ENCODE measurements at places on chromosomes 12 and 14. TPM values are rescaled to one million over a fixed set of nuclear protein-coding genes. Genes with fewer than 3 reads are reported as not detected.
A peak's percentile ranks its signal among the peaks of the same experiment; 100 is the strongest.

DNA sequence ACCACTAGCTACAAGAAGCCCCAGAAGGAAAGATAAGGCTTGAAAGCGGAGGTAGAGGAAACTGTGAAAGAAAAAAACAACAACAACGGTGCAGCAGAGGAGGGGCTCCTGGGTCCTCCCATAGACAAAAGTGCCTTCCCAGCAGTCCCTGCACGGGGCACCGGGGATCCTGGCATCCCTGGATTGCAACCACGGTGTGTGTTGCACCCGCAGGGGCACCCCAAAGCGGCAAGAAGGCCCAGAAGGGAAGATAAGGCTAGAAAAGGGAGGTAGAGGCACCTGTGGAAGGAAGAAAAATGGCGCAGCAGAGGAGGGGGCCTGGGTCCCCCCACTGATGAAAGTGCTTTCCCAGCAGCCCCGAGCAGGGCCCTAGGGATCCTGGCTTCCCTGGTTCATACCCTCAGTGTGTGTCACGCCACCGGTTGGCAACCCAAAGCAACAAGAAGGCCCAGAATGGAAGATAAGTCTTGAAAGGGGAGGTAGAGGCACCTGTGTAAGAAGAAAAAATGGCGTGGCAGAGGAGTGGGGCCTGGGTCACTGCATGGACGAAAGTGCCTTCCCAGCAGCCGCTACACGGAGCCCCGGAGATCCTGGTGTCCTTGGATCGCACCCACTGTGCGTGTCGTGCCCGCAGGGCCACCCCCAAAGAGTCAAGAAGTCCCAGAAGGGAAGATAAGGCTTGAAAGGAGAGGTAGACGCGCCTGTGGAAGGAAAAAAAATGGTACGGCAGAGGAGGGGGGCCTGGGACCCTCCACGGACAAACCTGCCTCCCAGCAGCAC, 281.0 kb downstream of the ALG10 start:
- no peak overlapping the region for H3K4me3 ChIP-seq
- no peaks in the 10 kb centered on the region for H3K4me1 ChIP-seq
- no peaks in the 10 kb centered on the region for H3K36me3 ChIP-seq
- DNase-seq: no peak

DNA sequence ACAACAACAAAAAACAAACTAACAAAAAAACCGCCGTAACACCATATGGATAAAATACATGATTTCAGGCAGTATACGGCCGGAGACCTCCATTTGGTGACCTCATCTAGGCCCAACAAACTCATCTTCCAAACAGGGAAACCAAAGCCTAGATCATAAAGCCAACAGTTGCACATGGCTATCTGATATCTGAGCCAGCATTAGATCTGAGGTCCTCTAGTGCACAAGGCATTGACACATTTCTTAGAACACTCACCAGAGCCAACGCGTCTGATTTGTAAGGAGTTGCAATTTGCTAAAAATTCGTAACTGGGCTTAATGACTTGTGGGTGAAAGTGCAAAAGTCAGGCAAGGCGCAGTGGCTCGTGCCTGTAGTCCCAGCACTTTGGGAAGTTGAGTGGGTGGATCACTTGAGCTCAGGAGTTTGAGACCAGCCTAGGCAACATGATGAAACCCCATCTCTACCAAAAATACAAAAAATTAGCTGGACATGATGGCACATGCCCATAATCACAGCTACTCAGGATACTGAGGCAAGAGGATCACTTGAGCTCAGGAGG, 42.0 kb upstream of the NUDT4 start:
- no peak for DNase-seq
- no peak overlapping the region for H3K27ac ChIP-seq
- H3K4me3 ChIP-seq: no peak overlapping the region
- H3K27me3 ChIP-seq: no peaks in the 10 kb centered on the region
- H3K36me3 ChIP-seq: no peaks in the 10 kb centered on the region
- no peaks in the 10 kb centered on the region for H3K4me1 ChIP-seq

- H3K27me3 ChIP-seq: no peaks in the 10 kb centered on the region
- H3K27ac ChIP-seq: no peak overlapping the region
- no peak for DNase-seq
- no peak overlapping the region for H3K4me3 ChIP-seq
These were observed 11.3 kb upstream of the STAC3 start for GRCh38 chr12:57262126-57262822.

- no peaks in the 10 kb centered on the region for H3K4me1 ChIP-seq
- no peak overlapping the region for H3K27ac ChIP-seq
- DNase-seq: no peak
- no peaks in the 10 kb centered on the region for H3K27me3 ChIP-seq
- H3K36me3 ChIP-seq: no peaks in the 10 kb centered on the region
These were observed 223.1 kb upstream of the FOXN3 start for GRCh38 chr14:89640141-89640540.

DNA sequence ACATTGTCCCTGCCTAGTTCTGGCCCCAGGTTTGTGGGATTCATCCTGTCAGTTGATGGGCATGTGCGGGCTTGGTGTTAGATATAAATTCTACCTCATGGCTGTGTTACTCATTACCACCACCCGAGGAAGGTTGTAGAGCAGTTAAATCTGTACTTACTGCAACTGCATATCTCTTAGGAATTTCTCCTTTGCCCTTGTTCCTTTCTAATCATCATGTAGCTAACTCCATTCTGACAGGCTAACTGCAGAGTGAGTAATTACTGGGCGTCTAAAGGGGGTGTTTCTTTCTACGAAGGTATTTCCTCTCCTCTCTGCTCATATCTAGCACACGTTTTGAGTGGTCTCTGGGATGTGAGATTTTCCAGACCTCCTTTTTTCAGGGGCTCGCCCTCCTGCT, 1076.7 kb downstream of the TMTC2 start:
- no peaks in the 10 kb centered on the region for H3K36me3 ChIP-seq
- no peaks in the 10 kb centered on the region for H3K27me3 ChIP-seq
- no peak for DNase-seq
- no peaks in the 10 kb centered on the region for H3K4me1 ChIP-seq

DNA sequence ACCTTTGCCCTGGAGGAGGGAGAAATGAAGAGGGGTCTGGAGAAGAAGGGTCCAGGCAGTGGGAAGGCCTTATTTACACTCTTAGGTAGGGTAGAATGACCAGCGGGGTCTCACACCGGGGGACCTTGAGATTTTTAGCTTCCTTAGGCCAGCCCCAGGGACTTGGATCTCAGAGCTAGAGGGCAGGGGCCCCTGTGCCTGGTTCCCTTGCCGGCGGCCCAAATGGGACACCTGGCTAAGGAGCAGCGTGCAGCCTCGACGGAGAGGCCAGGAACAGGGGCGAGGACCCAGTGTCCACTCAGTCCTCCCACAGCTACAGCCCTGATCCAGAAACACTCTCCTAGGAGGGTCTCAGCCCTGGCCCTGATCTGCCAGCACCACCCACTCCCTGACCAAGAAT, 41.8 kb downstream of the DIO3 start:
- no peak overlapping the region for H3K27ac ChIP-seq
- no peak overlapping the region for H3K4me3 ChIP-seq
- DNase-seq: no peak
- H3K27me3 ChIP-seq: no peaks in the 10 kb centered on the region
- H3K36me3 ChIP-seq: no peaks in the 10 kb centered on the region

DNA sequence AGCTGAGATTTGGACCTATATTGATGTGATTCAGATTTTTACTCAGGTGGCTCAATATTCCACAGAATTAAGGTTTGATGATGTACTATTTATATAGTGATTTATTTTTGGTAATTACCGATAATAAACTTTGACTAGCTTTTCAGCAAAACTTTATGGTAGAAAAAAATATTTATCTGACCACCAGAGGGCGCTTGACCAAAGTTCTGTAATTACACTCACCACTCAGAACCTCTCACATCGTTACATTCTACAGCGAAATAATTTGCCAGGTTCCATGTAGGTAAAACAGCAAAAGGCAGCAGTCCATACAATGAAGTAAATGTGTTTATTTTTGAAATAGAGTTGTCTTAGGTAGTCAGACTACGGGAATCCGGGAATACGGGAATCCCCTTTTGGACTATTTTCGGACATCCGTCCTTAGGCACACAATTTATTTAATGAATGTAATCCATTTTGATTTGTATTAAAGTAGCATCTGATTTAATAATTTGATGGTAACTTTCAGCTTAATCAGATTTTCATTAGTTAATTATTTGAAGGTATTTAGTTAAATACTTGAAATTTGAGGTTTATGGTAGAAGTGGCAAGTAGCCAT, 143.0 kb upstream of the DDHD1 start:
- H3K36me3 ChIP-seq: no peaks in the 10 kb centered on the region
- no peak overlapping the region for H3K4me3 ChIP-seq
- DNase-seq: no peak
- H3K4me1 ChIP-seq: no peaks in the 10 kb centered on the region

DNA sequence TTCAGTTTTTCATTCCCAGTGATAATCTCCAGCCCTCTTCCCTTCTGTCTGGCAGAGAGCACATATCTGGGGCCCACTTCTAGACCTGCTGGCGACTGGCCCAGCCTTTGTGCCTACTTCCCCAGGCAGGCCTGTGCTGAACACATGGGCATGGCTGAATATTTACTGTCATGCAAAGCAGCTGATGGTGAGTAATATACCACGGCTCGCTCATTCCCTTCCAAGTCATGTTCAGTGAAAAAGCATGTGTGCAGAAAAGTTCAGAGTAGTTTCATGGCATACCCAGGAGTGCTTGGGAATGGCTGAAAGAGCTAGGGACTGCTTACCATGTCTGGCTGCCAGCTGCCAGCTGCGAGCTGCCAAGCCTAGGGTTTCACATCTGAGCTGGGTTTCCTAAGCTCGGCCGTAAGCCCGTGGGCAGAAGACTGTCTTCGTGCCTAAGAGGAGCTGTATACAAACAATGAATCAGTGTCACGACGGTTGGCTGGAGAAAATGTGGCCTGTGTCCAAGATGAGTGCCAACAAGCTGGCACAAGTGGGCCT, 179.9 kb upstream of the PELI2 start:
- peaks cover 11% of the 10 kb centered on the region for H3K4me1 ChIP-seq
- no peak for DNase-seq
- no peaks in the 10 kb centered on the region for H3K27me3 ChIP-seq
- no peak overlapping the region for H3K4me3 ChIP-seq
- no peaks in the 10 kb centered on the region for H3K36me3 ChIP-seq
- H3K27ac ChIP-seq: peak overlapping the region; percentile 11

- no peaks in the 10 kb centered on the region for H3K4me1 ChIP-seq
- H3K36me3 ChIP-seq: no peaks in the 10 kb centered on the region
- no peak overlapping the region for H3K4me3 ChIP-seq
- H3K27me3 ChIP-seq: no peaks in the 10 kb centered on the region
- no peak overlapping the region for H3K27ac ChIP-seq
These were observed 179.8 kb downstream of the DPF3 start for GRCh38 chr14:72714094-72714493.

DNA sequence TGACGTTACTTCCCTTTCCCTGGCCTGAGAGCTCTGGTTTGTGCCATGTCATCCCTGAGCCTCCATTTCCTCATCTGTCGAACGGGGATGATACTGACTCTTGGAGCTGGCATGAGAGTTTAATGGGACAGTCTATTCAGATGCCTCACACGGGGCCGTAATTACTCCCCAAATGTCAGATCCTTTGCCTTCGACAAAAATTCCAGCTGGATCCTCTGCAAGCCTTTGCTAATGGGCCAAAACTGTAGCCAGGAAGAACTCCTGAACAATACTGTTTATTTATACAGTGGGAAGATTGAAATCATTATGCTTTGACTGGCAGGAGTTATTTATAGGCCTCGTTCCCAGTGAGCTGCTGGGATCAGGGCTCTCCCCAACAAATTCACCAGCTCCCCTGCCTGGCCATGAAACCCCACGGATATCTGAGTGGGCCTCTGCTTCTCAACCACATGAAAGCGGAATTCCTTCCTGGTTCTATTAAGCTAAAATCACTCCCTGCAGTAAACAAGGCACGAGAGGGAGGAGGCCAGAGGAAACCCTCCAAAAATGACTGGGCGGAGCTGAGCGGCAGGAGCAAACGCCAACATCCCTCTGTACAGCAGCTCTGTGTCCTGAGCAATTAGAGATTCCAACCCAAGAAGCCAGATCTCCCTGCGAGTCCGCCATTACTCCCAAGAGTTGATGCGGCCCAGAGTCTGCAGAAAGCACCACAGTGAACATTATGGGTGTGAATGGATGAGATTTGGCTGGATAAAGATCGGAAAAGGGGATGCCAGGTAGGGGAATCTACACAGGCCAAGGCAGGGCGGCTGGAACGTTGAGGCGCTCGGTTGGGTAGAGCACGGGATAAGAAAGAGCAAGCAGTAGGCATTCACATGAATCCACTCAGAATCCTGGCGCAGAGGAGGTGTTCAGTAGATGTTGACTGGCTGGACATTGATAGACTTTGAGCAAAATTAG, 326.1 kb downstream of the BCL11B start:
- no peaks in the 10 kb centered on the region for H3K36me3 ChIP-seq
- peak overlapping the region; percentile 27 for H3K27ac ChIP-seq
- no peak overlapping the region for H3K4me3 ChIP-seq

DNA sequence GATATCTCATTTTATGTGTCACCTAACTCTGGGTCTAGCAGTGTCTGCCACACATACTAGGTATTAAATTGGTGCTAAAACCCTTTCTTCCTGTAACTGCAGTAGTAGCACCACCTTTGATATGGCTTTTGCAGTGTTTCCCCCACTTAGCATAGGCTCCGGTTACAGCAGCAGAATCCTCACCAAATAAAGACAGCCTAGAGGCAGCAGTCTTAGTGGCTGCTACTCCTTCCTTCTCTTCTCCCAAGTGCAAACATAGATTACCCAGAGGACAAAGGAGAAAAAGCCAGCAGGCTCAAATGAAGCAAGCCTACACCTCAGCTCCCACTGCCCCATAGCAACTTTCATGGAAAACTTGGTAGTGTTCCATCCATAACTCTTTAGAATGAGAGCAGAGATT, 30.1 kb upstream of the ABCC9 start:
- no peak overlapping the region for H3K4me3 ChIP-seq
- no peaks in the 10 kb centered on the region for H3K27me3 ChIP-seq
- DNase-seq: no peak
- no peak overlapping the region for H3K27ac ChIP-seq

GRCh38 chr12:10750385-10750727, 27.2 kb upstream of the YBX3 start:
- DNase-seq: no peak
- no peaks in the 10 kb centered on the region for H3K27me3 ChIP-seq

- H3K27ac ChIP-seq: no peak overlapping the region
- H3K4me3 ChIP-seq: no peak overlapping the region
- no peaks in the 10 kb centered on the region for H3K4me1 ChIP-seq
- H3K36me3 ChIP-seq: no peaks in the 10 kb centered on the region
- DNase-seq: no peak
- no peaks in the 10 kb centered on the region for H3K27me3 ChIP-seq
These were observed 50.1 kb downstream of the KLRG1 start for GRCh38 chr12:9039397-9039977.

GRCh38 chr14:71852181-71852580, 80.0 kb upstream of the RGS6 start:
- no peaks in the 10 kb centered on the region for H3K27me3 ChIP-seq
- no peak overlapping the region for H3K4me3 ChIP-seq
- H3K27ac ChIP-seq: no peak overlapping the region

GRCh38 chr12:53217051-53217930, 10.2 kb upstream of the ITGB7 start:
- H3K4me1 ChIP-seq: peaks cover 40% of the 10 kb centered on the region
- peaks cover 44% of the 10 kb centered on the region for H3K36me3 ChIP-seq
- H3K4me3 ChIP-seq: peak overlapping the region; percentile 69

The FLVCR2 gene
- 3.1 TPM for total RNA-seq

The KLRG1 gene
- total RNA-seq: 0.83 TPM

The LALBA gene
- total RNA-seq: not detected

The WIF1 gene
- total RNA-seq: 6.1 TPM

The SSPN gene
- 1.3 TPM for total RNA-seq

The FGF23 gene
- total RNA-seq: not detected

The HSPB8 gene
- total RNA-seq: 66.9 TPM

The KRT6C gene
- 1,233 TPM for total RNA-seq

The GPRC5D gene
- 0.95 TPM for total RNA-seq

All from esophagus squamous epithelium (tissue), 5 donors.